Amniotic stem cell (primary cell): ENCODE measurements at places on chromosomes 5 and 9.

- no peak for DNase-seq
These were observed 18.5 kb upstream of the TIMD4 start for GRCh38 chr5:156981481-156981880.

GRCh38 chr5:14810282-14810681 lies 61.3 kb downstream of the ANKH start:
- DNase-seq, result no peak

GRCh38 chr9:6199596-6199995 lies 16.0 kb upstream of the IL33 start:
- DNase-seq, result no peak

DNA sequence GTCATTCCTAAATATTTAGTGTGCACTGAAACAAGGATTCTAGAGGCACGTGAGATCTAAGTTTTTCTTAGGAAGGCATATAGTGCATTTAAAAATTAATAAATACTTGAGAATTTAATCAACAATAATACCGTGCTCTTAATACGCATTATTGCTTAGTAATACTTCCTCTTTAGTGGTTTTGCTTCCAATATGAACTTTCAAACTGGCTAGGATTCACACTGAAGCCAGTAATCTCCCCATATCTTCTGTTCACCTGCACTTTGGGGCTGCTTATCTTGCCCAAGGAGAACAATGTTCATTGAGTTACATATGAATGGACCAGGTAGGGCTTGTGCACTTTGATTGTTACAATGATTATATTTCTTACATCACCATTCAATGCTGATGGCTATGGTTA lies 180.5 kb upstream of the RIOK2 start:
- no peak for DNase-seq

DNA sequence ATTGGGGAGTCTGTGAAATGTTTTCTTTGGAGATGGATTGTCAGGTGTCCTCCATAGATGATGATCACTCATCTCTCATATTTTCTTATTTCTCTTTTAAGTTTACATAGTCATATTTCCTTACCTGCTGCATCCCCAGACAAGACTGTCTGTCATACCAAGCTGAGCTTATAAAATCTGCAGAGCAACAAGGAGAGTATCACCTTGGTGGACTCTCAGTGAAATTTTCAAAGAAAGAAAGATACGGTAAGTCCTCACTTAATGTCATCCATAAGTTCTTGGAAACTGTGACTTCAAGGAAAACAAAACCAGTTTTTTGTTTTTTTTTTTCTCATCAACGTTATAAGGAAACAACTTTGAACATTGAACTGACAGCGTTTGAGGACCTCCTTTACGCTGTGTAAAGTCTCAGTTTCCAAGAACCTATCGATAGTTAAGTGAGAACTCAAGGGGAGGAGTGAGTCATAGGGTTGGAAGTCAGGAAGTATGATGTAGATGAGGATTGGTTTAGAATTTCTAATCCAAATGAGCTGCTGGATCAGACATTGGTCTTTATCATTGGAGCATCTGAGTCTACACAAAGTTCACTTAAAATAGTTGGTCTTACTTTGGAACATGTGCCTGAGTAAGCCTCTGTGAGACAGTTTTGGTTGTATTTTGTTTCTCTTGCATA lies 45.5 kb downstream of the SPIN1 start:
- no peak for DNase-seq

DNA sequence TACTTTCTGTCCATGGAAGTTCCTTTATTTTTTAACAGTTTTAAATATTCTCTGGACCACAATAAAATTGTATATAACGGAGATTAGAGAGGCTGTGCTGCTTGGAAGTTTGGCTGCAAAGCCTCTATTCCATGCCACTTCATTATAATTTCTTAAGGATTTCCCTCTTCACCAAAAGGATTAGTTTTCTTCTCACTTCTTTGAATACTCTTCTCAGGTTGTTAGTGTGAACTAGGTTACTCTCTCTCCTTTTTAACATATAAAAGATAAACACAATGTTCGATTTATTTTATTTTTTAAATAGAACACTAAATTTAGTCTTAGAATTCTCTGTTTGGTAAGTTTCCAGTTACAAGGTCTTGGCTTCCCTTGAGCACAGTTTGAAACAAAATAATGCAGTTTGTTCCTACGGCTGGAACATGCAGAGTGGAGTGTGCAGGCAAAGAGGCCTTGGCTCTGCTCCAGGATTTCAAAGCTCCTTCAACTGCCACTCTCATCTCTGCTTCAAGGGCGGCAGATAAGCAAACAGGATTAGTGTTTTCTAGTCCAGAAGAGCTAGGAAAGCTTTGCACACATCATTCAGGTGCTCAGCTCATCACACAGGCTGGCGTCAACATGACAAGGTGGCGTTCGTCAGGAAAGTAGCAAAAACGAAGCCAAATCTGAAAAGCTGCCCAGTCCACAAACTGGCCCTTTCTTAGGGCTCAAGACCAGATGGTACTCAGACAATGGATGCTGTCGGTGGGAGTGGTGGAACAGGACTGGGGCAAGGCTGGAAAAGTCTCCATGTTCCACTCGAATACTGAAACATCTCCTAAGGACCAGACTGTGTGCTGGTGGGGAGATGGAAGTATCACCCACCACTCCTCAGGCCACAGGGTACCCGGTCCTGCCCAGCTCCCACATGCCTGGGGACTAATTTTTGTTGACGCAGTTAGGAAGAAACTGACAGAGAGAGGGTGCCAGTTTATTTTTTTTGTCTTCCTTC lies 286.6 kb downstream of the CRB2 start:
- DNase-seq, result no peak

GRCh38 chr5:25849270-25849669 lies 1189.1 kb downstream of the CDH9 start:
- no peak for DNase-seq

GRCh38 chr5:93606382-93606752 lies 23.3 kb downstream of the NR2F1 start:
- DNase-seq, result no peak

- no peak for DNase-seq
These were observed 44.8 kb downstream of the NIM1K start for GRCh38 chr5:43236653-43237355.

- DNase-seq, result no peak
These were observed 103.7 kb upstream of the ITGA1 start for GRCh38 chr5:52684051-52684450.

DNA sequence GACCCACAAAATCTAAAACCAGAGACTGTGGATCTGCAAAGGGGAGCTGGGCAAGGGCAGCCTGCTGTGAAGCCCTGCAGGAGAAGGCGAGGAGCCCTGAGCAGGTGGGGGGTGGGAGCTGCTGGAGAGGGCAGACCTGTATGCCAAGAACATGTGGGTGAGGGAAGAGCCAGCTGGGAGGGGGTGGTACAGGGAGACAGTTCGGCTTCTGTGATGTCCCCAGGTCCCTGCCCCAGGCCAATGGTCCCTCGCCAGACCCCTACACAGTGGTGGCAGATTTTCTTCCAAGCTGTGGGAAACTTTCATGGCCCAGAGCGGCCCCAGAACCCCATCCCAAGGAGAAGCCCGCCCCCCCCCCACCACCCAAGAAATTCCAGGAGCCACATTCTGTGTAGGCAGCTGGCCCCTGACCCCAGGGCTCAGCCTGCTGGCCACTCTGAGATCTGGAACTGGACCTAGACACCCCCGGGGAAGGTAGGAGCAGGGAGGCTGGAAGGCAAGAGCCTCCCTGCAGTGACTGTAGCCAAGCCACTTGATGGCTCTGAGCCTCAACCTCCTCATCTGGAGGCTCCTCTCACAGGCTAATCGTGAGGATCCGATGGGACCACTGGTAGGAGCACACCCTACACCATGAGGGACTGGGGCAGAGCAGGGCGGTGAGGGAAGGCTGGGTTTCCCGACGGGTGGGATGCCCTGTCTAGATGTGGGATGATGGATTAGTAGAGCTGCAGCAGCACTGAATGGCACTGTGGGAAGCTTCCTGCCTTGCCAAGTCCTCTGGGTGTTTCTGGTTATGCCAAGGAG lies 22.6 kb upstream of the CSF1R start:
- DNase-seq, result no peak

- no peak for DNase-seq
These were observed 169.5 kb downstream of the ZNF608 start for GRCh38 chr5:124576848-124577409.

- DNase-seq, result no peak
These were observed 33.3 kb downstream of the FBXO10 start for GRCh38 chr9:37542895-37543294.

GRCh38 chr5:62684310-62684709 lies 105.7 kb downstream of the LRRC70 start:
- no peak for DNase-seq

DNA sequence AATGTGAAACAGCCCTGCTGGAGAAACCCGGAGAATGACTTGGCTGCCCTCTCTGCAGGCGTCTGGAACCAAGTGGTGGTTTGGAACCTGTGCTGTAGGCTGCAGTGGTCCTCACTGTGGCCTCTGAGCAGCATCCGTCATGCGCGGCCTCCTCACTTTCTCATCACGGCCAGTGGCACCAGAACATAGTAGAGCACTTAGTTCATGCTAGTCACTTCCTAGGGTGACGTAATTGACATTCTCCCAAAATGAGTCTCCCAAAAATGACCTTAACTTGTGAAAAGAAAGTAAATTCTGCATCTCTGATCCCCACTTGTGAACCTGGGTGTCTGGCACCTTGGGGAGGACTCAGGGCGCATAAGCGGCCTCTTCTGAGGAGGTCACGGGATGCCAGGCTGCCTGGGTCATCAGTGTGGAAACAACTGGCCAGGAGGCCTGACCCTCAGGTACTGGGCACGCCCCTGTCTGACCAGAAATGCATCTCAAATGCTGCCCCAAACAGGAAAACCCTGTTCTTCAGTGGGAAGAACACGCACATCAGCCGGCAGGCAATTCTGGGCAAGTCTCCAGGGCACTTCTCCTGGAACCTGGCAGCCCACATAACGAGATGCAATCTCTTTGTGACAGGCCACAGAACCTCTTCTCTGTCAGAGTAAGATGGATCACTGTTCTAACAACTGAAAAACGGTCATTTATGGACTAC lies 36.6 kb upstream of the SPTLC1 start:
- DNase-seq, result no peak

DNA sequence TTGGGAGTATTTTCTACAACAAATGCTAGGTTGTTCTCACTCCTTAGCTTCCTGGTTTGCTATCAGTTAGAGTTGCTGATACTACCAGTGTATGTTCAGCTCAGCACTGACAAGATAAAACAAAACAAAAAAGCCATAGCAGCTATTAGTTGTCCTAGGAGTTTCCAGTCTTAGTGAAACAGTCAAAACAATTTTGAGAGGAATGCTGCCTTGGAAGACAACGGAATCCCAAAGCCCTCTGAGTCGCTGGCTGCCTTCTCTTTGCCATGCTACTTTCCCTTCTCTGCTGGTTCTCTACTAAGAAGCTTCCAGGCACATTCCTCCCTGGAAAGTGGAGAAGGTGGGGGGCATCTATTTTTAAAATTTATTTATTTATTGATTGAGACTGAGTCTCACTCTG lies 5.4 kb upstream of the CREBRF start:
- DNase-seq, result no peak

DNA sequence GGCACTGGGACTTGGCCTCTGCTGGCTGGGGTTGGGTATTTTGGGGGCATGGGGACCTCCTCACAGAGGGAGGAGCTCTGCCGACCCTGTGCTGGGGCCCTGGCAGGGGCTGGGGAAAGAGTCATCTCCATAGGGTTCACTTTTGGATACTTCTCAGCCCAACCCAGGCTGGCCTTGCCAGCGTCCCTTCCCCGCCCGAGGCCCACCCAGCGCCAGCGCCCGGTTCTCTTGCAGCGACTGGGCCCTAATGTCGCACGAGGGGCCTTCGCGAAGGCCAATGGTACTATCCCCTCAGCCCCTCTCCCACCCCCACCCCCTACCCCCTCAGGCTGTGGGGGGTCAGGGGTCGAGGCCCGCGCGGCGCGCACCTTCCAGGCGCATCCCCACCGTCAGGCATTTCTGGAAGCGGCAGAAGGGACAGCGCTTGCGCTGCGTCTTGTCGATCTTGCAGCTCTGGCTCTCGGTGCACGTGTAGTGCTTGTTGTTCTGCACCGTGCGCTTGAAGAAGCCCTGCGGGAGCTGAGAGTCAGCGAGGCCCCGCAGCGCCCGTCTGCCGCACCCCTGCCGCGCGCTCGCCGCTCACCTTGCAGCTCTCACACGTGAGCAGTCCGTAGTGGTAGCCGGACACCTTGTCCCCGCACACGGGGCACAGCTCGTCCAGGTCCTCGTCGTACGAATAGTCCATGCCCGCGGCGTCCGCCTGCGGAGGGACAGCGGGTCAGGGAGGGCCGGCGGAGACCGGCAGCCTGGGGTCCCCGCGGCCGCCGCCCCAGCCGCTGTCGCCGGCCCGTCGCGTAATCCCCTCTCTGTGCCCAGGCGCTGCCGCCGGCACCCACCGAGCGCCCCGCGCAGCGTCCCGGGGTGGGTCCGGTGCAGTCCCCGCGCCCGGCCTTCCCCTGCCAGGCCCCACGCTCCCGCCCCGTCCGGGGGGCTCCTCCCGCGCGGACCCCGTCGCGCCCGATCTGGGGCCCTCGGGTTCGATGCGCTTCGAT lies 4.2 kb downstream of the NR5A1 start:
- DNase-seq, result no peak

DNA sequence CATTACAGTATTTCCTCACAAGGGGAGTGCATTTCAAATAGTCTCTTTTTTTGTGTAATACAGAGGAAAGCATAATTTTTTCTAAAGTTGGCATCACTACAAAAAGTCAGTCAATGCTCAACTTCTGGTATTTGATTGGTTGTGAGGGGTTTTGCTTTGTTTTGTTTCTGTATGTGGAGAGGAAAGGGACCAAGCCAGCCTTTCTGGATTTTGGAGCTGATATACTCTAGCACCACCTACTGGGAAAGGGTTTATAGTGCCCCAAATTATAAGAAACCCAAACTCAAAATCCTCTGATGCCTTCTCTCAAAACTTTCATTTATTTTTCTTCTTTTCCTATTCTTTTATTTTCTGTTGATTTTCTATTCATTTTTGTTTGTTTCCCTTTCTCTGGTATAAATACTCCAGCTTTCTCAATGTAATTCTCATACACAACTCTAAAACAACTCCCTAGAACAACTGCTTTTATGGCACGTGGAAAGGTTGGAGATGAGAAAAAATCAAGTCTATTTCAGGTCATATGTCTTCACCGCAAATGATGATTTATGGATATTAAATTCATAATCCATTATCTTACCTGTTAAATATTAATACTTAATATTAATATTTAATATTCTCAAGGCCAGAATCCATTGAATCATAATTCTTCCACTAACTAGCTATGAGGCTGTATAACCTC lies 69.5 kb upstream of the ANXA1 start:
- DNase-seq, result peak; percentile 53

DNA sequence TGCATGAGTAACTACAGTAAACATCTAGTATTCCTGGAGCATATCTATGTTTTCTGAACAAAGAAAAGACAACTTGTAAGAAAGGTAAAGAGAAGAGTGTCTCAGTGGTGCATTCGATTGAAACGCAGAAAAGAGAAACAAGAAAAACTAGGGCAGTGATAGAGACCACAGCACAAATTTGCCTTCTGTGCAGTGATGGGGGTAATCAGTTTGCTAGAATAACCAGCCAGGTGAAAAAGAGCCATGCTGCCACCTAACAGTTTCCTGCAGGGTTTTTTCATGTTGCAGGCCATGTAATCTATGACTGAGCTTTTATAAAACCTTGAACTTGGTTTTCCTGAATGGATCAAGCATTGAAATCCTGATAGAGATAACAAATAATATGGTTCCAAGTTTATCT lies 198.4 kb upstream of the MEF2C start:
- no peak for DNase-seq

- DNase-seq, result no peak
These were observed 246.5 kb downstream of the PCSK5 start for GRCh38 chr9:76136986-76137385.
